ENCODE measurements at places on chromosomes 3 and 15.

GRCh38 chr3:100002599-100003350 lies 111.5 kb downstream of the FILIP1L start:
- DNase-seq, result no peak

GRCh38 chr15:38536201-38536676 lies 28.4 kb downstream of the RASGRP1 start:
- DNase-seq, result no peak

DNA sequence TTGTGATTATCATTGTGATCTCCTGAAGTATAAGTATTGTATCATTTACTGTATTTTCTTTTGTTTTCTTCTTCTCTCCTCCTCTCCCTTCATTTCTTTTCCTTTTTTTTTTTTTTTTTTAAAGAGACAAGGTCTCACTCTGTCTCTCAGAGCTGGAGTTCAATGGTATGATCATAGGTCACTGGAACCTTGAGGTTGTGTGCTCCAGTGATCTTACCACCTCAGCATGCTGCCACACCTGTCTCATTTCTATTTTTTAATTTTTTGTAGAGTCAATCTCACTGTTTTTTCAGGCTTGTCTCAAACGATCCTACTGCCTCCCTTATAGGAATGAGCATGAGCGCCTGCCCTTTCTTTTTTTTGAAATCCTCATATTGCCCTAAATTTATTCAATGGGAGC lies 23.4 kb downstream of the NMD3 start:
- DNase-seq, result no peak

- no peak for DNase-seq
Measured at GRCh38 chr15:38411902-38412301, 42.0 kb upstream of the FAM98B start.

- DNase-seq, result no peak
Measured at GRCh38 chr3:63343674-63344073, 65.6 kb downstream of the SYNPR start.

DNA sequence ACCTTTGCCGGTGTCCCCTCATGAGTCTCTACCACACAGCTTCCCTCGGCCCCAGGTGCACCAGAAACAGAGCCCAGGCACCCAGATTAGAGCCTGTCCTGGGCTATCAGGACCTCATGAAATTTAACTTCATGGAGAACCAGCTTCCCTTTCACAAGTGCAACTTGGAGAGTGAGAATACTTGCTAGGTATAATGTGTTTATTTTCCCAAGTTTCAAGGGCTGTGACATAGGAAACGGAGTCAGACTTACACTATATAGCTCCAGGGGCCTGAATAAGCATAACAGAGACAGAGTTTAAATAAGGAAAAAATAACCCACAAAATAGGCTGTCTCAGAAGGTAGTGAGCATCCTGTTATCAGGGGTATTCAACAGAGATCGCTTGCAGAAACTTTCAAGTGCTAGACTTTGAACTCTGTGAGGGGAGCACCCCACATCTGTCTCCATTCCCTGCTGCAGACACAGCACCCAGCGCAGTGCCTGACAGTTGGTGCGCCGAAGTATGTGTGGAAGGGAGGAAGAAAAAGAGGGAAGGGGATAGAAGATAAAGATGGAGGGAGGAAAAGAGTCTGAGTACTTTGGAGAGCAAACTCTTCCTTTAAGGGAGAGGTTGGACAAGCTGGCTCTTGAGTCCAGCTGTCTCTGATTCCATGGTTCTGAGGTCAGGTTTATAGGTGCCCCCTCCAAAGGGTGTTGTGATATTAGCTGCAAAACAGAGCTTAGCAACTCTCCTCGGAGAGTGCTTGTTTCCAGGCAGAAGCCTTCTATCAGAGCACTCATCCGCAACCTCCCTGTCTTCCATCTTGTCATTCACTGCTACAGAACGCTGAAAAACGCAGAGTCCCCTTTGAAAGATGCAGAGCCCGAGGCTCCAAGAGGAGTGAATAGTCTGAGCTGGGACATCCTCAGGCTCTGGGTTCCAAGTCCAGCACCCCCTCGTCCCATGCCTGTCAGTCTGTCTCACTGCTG lies 84.8 kb downstream of the CPN2 start:
- no peak for DNase-seq

DNA sequence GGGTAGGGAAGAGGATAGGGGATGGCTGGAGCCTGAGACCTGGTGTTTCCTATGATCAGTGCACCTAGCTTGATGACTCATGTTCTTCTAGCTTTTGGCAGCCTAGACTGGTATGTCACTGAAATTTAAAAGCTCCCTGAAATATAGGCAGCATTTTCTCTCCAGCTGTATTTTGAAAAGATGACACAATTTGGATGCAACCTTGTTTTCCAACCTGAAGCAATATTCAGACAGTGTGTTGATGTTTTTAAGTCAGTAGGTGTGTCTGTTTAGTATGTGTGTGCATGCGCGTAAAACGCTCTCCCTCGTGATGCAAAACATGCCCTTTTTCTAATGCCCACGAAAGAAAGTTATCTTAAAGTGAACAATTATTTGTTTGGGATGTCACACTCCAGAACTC lies 58.5 kb downstream of the RPL22L1 start:
- no peak for DNase-seq

Data from activated T-cell treated with anti-CD3 and anti-CD28 coated beads, Interleukin-2, amount 50 U/mL, for 4 hours (primary cell).